ENCODE measurements at places on chromosomes 2 and 18. TPM values are rescaled to one million over a fixed set of nuclear protein-coding genes. Genes with fewer than 3 reads are reported as not detected.

Gene TEX44
- total RNA-seq = not detected

Gene MREG
- total RNA-seq = 12.1 TPM

Gene UGT1A8
- not detected for total RNA-seq

Gene GYPC
- total RNA-seq = 168 TPM

Gene TGFBRAP1
- 16.6 TPM for total RNA-seq

Data from activated CD8-positive, alpha-beta T cell treated with anti-CD3 and anti-CD28 coated beads, Interleukin-2, amount 10 ng/mL, durations not matched to agents 7 days and 5 days (primary cell).